ENCODE measurements at places on chromosomes 6 and 20.
A peak's percentile ranks its signal among the peaks of the same experiment; 100 is the strongest.

DNA sequence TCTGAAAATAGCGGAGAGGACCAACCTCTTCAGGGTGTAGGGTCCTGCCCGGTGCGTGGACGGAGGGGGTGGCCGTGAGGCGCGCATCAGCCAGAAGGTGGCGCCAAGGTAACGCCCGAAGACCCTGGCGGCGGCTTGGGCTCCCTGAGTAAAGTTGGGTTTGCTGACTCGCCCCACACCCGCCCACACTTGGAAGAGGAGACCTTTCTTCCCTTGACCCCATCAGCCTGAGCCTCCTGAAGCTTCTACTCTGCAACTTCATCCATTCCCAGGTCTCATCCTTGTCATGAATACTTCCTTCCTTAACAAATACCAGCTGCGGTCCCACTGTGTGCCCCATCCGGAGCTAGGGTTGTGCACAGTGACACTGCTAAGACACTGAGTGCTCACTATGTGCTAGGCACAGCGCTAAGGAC lies 14.6 kb downstream of the CD40 start:
- DNase-seq = peak; percentile 77

DNA sequence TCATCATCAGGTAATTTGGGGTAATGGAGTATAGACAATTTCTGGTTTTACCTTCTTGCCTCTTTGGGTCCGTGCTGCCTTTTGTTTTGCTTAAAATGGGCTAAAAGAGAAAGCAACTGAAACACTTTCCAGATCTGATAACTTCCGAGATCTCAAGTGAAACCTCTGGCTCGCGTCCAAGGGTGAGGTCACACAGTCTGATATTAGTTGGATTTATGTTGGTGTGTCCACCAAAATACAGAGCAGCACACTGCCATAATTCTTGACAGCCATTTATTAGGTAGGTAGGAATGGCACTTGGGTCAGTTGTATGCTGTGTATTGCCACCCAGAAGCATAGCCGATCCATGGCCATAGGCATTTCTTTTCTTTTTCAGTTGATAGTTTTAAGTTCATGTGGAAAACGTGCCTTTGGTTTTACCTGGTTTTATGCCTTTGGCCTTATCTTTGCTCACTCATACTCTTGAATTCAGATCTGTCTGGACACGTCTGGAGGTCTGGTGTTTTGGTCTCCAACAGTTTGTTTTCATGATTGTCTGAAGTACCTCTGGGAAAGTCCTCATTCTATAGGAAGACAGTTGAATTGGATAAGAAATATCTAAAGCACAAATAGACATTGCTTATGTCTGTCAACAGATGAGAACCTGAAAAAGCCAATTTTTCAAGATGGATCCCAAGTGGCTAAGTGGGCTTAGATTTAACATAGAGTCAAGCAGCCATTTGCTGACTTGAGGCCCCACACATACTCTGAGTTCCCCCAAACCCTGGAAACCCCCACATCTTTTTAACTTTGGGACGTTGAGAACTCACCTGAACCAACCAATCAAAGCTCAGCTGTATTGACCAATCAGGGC lies 320.8 kb downstream of the SOX4 start:
- DNase-seq = peak; percentile 32

- peak; percentile 39 for DNase-seq
These were observed 45.0 kb downstream of the CDS2 start for GRCh38 chr20:5171790-5172164.

DNA sequence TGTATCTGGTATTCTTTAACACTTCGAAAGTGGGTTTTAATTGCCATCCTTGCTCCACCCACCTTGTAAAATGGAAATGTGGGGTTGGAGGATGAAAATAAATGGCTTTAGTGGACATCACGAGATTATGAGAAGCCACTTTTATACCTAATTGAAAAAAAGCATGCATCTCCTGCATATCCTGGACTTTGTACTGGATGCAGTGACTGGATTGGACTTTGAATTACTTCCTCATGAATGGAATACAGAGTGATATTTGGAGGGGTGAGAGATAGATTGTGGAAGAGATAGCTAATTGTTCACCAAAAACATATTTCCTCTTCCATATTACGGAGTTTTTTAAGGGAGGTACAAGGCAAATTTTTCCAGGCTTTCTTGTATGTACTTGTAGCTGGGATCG lies 813.0 kb downstream of the TENT5A start:
- no peak for DNase-seq

DNA sequence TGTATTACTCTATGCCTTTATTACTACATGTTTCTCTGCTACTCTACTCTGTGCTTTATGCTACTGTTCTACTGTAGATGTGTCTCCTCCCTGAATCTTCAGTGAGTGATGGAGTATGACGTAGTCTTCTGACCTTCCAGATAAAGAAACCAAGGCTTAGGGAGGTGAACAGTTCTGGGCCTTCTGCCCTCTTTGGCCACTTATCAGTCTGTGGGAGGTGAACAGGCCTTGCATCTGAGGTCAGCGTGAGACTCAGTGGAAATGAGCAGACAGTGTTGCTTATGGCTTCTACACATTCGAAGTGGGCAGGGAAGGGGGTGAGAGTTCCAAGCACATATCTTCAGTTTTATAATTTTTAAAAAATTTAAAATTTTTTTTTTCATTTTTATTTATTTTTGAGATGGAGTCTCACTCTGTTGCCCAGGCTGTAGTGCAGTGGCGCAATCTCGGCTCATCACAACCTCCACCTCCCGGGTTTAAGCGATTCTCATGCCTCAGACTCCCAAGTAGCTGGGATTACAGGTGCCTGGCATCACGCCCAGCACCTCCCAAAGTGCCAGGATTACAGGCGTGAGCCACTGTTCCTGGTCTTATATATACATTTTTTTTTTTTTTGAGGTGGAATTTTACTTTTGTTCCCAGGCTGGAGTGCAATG lies 24.2 kb downstream of the MYBL2 start:
- DNase-seq = no peak

DNA sequence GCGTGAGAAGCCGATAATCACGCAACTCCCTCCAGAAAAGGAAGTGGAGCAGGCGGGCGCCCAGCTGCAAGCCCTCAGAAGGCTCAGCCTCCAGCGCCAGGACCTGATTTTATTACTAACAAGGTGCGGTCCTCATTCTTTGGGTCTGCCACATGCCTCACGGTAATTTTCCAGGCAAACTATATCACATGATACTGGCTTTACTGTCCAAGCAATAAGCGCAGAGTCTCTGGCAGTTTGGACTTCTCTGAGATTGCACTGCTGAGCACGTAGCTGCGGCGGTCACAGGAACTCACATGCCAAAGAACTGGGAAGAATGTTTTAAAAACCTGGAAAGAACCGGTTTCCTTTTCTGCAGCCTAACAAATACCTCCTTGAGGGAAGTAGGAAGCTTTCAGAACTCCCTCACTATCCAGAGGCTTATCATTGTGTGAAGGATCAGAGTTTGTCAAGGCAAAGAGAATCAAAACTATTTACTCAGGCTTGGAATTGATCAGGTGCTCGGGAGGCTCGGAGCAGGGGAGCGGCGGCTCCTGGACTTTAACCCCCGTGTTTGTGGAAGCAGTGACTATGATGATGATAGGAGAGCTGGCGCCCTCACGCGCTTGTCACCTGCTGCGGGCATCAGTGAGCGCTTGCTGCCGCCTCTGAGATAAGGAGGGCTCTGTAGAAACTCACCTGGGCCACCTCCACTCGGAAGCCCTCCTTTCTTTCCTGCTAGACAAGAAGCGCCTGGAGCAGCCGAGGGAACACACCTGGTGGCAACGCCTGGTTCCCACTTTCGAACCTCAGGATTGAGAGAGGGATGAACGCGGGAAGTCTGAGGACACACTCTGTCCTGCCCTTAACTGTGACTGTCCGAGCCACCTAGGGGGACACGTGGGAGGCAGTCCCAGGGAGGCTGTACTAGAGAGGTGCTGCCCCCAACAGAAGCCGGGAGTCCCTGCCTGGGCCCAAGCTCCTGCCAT lies 27.2 kb upstream of the SYNJ2 start:
- no peak for DNase-seq

DNA sequence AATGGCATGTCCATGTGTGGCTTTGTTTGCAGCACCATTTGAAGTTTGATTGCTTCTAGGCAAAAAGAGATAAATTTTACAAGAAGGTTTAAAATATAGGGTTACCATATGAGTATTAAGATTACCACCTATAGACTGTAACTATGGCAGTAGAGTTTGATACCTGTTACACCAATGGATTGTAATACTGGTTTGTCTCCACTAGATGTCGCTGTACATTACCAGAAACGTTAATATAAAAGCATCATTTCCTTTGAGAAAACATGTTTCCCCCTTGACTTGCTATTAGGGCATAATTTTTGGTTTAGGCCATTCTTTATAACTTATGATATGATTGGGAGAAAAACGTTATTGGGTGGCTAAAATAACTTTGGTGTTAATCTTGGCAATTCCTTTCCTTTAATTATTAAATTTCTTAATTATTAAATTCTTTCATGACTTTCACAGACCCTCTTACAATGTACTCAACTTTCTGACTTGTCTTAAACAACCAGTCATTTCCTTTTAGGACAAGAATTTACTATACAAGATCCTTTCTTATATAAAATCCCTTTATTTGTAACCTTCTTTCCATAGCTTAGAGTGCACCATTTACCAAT lies 42.8 kb downstream of the HLA-DPB1 start:
- no peak for DNase-seq

GRCh38 chr6:66992660-66993059 lies 1285.6 kb upstream of the EYS start:
- no peak for DNase-seq

- no peak for DNase-seq
These were observed 28.7 kb downstream of the GNAS start for GRCh38 chr20:58880994-58881752.

GRCh38 chr6:101730954-101731353 lies 337.4 kb downstream of the GRIK2 start:
- DNase-seq = no peak

DNA sequence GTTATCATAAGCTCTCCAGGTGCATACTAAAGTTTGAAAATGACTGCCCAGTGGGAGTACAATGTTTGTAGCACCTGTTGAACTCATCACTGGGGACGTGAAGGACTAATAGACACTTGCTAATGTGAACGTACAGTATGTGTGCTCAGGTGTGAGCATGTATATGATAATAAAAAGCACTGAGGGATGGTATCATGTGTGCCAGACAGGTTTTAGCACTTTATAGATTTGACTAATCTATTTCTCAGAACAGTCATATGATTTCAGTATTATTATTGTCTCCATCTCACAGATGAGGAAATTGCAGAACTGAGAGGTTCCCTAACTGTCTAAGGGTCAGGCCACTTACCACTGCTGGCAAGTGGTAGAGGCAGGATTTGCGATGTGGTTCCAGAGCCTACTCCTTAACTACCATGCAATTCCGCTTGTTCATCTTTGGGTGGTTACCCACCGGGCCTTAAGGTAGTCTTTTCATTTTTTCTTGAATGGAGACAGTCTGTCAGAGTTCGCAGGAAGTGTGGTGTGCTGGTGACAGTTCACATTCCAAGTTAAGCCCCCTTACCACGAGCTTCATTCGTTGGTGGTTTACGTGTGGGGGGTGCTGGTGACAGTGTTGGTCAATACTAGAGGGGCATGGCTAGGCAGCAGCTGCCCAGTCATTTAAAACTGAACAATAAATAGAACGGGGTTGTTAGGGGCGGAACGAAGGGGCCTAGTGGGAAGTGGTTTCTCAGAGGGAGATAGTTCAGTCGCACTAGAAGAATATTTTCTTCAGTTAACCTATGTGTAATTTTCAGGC lies 46.8 kb downstream of the RREB1 start:
- peak; percentile 69 for DNase-seq

GRCh38 chr6:15953152-15953880 lies 175.6 kb upstream of the MYLIP start:
- DNase-seq = no peak

DNA sequence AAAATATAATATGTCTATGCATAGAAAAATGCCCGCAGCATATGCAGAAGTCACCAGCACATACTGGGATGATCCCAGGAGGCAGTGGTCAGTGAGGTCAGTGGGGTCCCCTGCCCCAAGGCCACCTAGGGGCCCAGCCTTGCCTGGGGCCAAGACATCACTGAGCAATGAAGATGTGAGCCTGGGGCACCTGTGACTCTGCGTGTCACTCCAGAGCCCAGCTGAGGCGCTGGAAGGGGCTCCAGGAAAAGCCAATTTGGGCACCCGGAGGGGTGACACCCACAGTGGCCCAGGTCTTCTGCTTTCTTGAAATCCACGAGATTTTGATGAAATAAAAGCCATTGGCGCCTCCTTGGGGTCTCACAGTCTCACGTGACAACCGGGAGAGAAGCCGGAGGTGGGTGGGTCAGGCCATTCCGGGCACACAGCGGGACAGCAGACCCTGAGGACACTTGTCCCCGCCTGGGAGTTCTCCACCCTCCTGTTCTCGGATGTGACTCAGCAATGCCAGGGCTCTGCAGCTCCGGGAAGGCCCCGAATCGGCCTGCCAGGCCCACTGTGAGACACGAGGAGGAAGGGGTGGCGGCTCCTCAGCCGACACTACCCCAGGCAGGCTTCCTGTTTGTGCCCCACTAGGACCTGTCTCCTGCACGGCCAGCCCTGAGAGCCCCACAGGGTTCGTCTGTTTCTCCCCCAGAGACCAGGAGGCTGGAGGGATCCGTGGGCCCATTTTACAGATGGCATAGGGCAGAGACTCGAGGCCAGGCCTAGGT lies 24.4 kb upstream of the SLCO4A1 start:
- DNase-seq = peak; percentile 73

GRCh38 chr20:58352468-58352867 lies 36.6 kb upstream of the VAPB start:
- DNase-seq = no peak

DNA sequence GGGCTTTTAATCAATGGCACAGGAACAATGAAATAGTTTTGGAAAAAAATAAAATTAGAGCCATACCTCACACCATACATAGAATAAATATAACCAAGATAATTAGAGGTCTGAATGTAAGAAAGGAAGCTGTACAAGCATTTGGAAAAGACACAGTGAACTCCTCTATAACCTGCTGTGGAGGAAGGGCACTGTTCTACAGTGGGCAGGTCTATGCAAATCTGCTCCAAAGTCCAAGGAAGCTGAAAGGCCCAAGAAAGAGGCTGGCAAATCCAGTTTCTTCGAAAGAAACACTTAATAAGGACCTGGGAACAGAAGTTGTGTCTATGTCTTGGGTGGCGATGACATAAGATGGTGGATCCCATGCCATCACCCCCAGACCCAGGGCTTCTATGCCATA lies 169.4 kb upstream of the RALGAPA2 start:
- DNase-seq = no peak

GRCh38 chr6:79225717-79226599 lies 8.5 kb downstream of the HMGN3 start:
- DNase-seq = no peak

GRCh38 chr20:40082436-40082835 lies 606.6 kb downstream of the MAFB start:
- no peak for DNase-seq

DNA sequence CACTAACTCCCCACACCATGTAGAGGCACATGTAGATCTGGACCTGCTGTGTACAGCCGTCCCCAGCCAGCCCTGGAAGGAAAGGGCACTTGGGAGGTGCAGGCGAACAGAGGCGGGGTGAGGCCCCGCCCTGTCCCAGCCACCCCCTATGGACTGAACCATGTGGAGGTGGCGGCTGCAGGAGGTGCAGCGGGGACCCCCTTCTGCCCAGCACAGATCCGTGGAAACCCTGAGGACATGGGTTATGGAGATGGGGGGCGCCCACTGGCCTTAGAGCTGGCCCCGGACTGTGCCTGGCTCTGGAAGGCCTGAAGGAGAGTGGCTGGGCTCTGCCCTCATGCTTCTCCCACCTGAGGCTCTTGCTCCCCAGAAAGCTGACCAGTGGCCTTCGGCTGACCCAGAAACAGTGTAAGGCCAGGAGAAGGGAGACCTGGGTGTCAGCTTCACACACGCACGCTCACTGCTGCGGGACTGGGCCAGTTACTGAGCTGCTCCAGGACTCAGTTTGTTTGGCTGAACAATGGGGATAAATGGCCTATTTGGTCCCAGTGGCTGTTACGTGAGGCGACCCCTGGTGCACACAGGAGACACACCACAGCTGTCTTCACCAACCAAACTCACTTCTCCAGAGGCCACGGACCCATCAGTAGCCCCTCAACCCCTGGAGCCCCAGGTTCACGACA lies 87.2 kb downstream of the GINS1 start:
- DNase-seq = no peak

Data from GM06990 (cell line).